Esophagus muscularis mucosa (tissue), 4 donors: ENCODE measurements at places on chromosomes 11 and 22.

DNA sequence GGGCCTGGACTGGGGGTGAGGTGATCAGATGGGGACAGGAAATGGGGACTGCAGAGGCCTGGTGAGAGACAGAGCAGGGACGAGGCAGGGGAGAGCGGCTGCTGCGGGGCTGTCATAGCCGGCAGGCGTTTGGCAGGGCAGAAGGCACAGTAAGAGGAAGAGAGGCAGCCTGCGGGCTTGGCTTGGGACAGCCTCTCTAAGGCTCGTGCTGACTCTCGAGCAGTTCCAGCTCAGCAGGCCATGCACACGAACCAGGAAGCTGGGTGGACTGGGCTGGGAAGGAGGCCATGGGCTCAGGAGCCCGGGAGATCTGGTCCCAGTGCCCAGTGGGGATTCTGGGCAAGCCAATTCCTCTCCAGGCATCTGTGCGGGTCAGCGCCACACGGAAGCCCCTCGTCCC, 19.6 kb upstream of the EIF3D start:
- DNase-seq: no peak

DNA sequence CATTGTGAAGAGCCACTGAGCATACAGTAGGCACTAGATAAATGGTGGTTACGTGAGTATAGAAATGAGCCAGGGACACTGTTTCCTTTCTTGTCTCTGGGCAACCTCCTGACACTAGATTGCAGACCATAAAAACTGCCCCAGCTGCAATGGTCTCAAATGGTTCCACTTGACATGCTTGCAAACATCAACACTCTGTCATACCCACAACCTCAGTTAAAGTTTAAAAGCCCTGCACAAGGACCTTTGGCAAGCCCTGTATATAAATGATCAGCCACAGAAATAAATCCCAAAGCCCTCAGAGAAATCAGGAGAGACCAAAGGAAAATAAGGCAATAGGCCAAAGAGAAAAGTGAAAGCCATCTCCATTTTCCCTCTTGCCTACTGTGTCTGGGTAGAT, 20.7 kb downstream of the PLEKHA7 start:
- no peak for DNase-seq

DNA sequence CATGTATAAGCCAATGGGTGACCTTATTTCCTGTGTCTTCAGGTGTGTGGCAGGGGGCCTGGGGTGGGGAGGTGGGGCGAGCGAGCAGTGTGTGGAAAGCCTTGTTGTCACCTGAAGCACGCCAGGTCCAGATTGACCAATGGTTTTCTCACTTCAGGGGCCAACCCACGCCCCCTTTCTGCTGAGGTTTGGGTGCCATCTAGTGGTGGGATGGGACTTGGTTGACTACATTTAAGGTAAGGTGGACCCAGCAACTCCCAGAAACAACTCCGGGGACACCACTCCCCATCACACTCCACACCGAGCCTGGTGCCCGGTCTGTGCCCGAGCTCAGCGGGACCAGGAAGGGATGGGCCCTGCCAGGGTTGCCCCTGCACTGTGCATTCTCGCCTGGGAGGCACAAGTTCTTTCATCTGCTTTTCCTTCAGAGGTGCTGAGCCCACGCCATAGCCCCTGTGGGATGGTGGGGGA, 40.0 kb downstream of the TPCN2 start:
- DNase-seq: peak; percentile 94

DNA sequence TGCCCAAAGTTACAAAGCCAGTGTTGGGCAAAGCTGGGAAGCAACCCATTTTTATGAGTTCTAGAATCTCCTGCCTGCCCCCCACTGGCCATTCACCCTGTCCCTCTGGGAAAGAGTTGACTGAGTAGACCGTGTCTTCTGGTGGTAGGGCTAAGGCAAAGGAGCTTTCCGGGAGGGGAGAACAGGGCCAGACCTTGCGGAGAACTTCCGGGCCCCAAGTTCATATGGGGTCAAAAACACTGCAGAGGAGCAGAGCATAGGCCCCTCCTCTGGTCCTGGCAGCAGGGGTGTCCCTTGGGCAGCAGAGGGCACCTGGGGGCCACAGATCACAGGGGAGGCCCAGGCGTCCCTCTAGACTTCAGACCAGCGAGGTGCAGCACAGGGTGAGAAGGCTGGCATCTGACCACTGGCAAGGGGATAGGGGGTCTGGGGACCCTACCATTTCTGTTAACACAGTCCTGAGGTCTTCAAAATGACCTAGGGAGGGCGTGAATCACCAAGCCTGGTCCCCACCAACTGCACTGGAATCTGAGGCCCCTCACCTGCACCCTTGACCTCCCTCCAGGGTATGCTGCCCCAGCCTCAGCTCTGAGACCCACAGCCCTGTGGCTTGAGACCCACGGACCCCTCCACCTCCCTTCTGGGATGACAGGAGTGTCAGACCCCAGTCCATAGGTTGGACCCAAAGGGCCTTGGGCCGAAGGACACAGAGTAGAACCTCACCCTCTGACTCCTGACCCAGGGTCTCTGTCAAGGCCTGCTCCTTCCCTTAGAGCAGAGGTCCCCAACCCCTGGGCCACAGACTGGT, 1.3 kb upstream of the ARAP1 start:
- DNase-seq: no peak

DNA sequence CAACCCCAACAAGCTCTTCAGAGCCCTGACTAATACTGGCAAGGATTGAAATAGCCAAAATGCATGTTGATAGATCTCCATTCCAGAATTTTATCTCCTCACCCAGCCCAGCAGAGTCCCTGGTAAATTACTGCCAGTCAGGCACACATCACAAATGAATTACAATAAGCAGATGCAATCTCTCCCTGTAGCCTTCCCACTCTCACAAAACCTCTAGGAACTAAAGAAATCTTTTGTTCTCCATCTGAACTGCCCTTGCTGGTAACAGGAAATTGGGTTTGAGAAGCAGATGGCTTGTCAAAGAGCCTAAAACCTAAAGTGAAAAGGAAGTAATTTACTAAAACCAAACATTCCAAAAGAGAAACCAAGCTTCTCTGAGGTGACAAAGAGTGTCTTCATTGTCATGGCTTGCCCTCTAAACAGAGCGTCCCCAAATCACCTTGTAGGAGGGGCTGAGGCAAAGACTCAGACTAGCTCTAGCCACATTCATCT, 59.5 kb downstream of the FAM168A start:
- DNase-seq: no peak
